ENCODE measurements at places on chromosomes 4 and X.

DNA sequence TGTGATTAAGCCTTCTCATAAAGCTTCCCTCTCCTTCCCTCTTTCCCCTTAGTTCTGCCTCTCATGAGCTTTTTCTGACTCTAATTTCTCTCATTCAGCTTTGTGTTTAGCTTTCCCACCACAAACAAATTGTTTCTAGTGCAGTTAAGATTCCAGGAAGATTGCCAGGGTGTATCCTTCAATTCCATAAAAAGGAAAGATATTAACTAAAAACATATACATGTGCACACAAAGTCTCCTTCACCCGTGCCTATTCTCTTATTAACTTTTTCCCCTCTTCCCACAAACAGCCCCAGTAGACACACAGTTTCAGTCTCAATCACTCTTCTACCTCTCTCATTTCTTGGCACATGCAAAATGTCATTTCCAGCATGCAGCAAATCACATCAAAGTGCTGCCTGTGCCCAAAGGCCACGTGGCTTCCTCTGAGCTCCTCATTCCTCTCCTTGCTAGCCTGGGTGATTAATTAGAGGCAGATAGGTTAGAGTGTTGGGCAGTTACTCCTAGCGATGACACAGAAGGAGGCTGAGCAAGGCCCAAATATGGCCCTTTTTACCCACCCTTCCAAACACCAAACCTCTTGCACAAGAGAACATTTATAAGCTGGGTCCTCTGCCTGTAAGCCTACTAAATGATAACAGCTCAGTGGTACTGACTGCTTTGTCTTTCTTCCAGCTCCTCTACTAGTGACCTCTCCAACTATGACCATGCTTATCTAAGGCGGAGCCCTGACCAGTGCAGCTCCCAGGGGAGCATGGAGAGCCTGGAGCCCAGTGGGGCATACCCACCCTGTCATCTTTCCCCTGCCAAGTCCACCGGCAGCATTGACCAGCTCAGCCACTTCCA, 159.6 kb downstream of the SOWAHB start:
- DNase-seq = no peak

GRCh38 chr4:53595204-53595603, 3.9 kb upstream of the LNX1 start:
- no peak for DNase-seq

DNA sequence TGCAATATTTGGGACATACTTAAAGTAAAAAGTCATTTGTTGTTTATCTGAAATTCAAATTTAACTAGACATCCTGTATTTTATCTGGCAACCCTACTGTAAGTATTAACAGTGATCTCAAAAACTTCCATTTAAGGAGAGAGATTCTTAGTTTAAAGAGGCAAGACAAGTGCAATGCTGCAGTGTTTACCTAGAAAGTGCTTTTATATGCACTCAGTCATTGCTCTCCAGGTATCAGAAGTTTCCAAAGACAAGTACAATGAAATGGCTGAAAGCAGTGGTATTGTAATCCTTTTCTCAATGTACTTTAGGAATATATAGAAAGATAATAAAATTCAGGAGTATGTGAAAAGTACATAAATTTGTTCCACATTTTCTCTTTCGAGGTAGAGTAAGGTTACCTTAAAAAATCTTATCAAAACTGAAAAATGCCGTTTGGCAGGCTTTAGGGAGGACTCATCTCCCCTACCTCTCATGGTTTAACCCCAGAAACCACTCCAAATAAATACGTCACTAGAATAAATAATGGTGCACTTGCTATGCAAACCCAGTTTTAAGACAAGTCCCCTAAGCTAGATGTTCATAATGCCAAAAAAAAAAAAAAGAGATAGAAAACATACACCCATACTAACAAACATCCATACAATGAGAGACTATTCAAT, 45.7 kb downstream of the ELF2 start:
- DNase-seq = no peak

- peak; percentile 66 for DNase-seq
Observed at GRCh38 chrX:37796805-37797204, 16.9 kb downstream of the CYBB start.

DNA sequence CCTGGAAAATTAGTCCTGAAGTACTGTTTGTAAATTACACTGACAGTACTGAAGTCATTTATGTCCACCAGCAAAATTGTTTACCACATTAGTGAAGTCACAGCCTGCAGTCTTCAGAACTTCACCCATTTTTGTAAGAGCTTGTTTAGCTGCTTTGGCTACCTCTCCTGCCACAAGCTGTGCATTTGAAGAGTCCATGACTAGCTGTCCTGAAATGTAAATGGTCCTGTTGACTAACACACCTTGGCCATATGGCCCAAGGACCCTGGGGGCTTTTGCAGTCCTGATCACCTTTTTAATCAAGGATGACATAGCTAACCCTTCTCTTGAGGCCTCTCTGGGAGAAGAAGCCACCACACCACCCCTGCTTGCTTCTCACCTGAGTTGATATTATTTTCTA, 21.4 kb upstream of the ZNF518B start:
- no peak for DNase-seq

DNA sequence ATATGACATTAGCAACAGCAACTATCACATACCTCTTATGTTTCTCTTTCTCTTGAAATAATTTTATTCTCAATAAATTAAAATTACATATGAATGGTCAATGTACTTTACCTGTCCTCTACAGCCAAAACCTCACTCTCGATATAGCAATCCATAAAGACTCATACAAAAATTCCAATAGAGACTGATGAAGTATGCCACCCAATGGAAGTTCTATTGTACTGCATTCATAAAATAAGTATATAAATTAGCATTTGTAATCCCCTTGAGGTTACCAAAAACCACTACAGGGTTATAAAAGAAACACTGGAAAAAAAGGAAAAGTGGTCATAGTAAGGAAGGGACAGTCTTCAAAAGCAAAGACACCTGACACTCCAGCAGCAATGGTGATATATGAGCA, 32.8 kb downstream of the CLDN2 start:
- DNase-seq = peak; percentile 7

- no peak for DNase-seq
Observed at GRCh38 chrX:40582811-40583210, 2.0 kb downstream of the ATP6AP2 start.

GRCh38 chrX:149825424-149825823, 43.7 kb downstream of the MAGEA9 start:
- peak; percentile 46 for DNase-seq

GRCh38 chr4:20348411-20348810, 96.7 kb downstream of the SLIT2 start:
- DNase-seq = no peak

DNA sequence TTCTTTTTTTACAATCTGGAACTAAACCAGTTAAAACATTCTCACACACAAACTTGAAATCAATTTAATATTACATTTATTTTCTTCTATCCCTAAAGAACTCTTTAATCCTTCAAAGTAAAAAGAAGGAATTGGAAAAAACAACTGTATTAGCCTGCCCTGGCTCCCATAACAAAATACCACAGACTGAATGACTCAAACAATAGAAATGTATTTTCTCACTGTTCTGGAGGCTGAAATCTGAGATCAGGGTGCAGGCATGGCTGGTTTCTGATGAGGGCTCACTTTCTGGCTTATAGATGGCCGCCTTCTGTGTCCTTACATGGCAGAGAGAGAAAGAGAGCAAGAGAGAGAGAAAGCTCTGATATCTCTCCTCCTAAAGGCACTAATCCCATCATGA, 149.4 kb downstream of the PDGFRA start:
- no peak for DNase-seq

DNA sequence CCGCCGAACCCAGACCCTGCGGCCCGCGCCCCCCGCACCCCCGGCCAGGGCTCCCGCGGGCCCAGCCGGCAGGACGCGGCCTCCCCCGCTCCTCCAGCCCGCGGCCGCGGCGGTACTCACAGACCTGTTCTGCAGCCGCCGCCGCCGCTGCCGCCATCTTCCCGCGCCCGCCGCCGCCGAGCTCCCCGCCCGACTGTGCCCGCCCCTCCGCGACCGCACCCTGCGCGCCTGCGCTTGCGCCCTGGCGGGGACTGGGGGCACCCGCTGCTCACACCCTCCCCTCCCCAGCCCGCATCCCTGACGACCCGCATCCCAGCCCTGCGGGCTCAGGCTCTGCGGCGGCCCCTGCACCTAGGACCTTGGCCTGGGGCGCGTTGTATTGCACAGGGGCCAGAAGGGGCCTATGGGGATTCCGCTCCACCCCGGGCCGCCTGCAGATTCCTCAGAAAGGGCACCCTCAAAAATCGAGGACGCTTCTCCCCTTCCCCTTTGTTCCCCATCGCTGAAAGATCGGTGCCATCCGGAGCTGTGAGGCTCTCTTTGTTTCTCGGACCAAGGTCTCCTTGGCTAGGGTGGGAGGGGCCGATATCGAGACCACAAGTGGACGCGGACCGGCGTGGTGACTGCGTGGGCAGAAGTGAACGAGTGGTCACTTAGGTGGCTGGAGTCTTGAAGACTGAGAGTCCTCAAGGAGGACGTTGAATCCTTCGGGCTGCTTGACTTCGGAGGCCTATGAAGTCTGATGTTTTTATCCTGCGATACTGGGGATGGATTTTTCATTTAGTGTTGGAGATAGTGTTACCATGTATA, at the start of gene SGCB:
TSS of gene SGCB (minus strand) at position 197 of the 810 bp plus-strand sequence. CDS start at position 157, 40 bp downstream.
- DNase-seq = peak; percentile 70

DNA sequence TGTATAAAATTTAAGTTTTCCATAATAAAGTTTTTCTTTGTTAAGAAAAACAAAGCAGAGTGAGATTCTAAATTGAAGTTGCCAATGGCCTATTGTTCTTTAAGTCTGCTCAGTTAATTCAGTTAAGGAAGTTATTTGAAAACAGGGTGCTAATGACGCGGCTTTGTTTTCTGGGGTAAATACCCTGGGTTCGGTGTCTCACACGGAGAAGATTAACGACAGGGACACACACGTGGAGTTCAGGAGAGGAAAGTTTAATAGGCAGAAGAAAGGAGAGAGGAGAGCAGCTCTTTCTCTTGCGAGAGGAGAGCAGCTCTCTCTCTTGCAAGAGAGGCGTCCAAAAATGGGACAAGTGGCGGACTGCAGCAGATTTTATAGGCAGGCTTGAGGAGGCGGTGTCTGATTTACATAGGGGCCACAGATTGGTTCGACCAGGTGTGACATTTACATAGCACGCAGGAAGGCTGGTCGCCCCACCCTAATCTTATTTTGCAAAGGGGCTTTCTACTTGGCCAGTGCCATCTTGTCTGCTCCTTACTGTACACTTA, 9.6 kb downstream of the CA5B start:
- DNase-seq = no peak

DNA sequence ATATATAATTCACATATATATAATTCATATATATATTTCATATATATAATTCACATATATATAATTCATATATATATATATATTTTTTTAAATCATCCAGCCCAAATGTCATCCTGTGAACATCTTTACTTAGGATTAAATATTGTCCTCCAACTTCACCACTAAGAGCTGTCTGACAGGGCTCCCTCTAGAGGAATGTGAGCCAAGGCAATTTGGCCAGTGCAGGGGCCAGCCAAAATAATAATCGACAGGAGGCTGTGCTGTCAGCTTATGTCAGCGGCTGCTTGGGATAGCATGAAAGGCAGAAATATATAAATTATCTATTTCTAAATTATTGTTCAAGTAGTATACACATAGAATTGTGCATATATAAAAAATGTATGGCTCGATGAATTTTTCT, 29.5 kb downstream of the EGFL6 start:
- DNase-seq = no peak

GRCh38 chr4:88230969-88231771, 53.2 kb downstream of the PPM1K start:
- no peak for DNase-seq

GRCh38 chr4:89486042-89486441, 178.4 kb upstream of the GPRIN3 start:
- DNase-seq = no peak

- DNase-seq = no peak
Observed at GRCh38 chr4:123305736-123306135, 90.9 kb upstream of the SPRY1 start.

- no peak for DNase-seq
Observed at GRCh38 chr4:100059467-100059866, 109.4 kb upstream of the H2AZ1 start.

GRCh38 chr4:19791422-19792123, 460.1 kb upstream of the SLIT2 start:
- DNase-seq = no peak

DNA sequence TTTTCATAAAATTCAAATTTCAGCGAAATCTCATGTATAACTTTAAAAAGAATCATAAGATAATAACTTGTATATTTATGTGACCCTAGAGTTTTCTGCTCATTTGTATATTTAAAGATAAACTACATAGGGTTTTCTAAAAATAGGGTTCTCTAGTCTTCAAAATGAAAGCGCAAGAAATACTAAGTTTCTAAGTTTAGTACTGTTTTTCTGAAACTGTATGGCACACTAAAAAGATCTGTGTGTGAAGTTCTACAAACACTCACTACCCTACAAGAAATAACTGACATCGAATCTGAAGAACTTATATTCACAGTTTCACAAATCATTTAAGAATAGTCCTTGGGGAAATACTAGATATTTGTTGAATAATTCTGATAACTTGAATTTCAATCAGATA, 38.7 kb upstream of the NDST4 start:
- no peak for DNase-seq

DNA sequence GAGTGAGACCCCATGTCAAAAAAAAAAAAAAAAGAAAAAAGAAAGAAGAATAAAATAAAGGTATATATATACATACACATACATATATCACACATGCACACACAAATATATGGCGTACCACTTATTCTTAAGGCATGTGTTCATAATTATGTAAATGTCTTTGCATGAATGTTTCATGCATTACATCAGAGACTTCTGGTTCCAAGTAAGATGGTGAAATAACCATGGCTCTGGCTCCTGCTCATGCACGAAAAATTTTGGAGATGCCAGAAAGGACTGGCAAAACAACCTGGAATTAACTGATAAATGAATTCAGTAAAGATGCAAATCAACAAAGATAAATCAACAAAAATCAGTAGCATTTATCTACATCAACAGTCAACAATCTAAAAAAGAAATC, 19.7 kb upstream of the FHIP1A start:
- no peak for DNase-seq

GRCh38 chr4:4477391-4477790, 64.5 kb downstream of the STX18 start:
- DNase-seq = no peak

DNA sequence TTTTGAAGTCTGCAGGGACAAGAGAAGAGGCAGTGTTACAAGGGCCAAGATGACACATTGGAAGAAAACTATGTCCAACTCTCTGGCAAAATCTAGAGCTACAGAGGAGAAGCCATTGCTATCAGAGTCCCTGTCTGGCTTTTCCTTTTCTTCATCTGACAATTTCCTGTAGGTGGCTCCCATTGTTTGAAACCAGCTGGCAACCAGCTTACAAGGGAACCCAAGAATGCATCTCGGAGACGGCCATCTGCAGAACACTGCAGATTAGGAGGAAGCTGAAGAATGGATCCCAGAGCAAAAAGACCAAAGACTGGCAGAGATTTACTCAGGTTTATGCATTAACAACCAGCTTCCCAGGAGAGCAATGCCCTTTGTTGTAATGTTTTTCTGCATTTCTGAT, 216.2 kb upstream of the CTSO start:
- no peak for DNase-seq

- no peak for DNase-seq
Observed at GRCh38 chr4:21366312-21366711, 582.3 kb downstream of the KCNIP4 start.
